ENCODE measurements at places on chromosomes 12 and 14.

DNA sequence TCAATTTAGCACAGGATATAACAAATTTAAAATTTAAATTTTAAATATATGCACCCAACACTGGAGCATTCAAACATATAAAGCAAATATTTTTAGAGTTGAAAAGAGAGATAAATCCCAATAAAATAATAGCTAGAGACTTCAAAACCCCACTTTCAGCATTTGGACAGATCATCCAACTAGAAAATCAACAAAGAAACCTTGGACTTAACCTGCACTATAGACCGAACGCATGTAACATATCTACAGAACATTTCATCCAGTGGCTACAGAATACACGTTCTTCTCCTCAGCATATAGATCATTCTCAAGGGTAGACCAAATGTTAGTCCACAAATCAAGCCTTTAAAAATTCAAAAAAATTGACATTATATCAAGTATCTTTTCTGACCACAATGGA, 64.0 kb downstream of the SPTSSA start:
- DNase-seq: no peak

GRCh38 chr12:95699579-95699978, 91.0 kb downstream of the NTN4 start:
- no peak for DNase-seq

- no peak for DNase-seq
Observed at GRCh38 chr12:117854339-117855012, 114.3 kb downstream of the KSR2 start.

DNA sequence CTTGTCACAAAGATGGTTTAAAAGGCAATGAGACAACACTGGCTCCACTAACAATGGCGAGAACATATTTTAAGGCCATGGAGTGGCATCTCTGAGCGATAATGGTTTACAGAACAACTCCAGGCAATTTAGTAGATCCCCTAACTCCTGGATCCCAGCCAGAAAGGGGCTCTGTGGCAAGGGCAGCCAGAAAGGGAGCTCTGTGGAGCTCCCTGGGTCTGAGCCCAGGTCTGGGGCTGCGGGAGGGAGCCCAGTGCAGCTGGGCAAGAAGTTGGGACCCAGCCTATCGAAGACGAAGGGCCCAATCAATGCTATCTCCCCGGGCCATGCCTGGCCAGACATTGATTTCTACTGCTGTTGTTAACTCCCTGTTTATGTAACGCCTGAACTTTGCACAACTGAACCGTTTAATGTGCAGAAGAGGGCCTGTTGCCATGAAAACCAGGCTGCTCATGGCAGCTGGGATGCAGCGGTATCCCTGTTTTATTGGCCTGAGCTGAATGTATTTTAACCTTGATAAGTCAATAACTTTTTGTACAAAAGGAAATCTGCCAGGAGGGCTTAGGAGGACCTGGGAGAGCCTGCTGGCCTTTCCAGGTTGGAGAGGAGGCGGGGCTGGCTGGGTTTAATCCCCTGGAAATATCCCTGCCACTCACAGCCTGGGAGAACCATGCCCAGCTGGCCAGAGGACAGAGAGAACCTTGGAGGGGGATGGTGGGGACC, 6.7 kb upstream of the FAM222A start:
- no peak for DNase-seq

DNA sequence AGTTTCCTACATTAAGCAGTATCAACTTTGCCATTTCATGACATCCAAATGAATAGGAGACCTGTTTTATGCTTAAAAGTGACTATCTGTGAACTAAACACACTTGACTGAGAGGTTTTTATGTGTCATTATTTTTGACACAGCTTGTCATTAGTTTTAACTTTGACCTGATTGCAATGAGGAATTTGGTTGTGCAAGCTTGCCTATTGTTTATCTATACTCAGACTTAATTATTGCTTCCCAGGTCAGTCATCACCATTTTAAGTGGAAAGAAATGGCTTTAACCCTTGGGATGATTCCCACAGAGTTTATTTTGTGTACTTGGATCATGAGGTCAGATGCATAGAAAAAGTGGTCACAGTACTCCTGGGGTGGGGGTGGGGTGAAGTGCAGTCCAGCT, 171.0 kb upstream of the PRICKLE1 start:
- no peak for DNase-seq

GRCh38 chr12:3294481-3294911, 196.5 kb upstream of the PRMT8 start:
- DNase-seq: no peak

- DNase-seq: no peak
Observed at GRCh38 chr12:50297027-50297426, 13.7 kb upstream of the LIMA1 start.

GRCh38 chr12:29726741-29727348, 56.9 kb downstream of the TMTC1 start:
- DNase-seq: no peak

GRCh38 chr12:124321040-124321481, 26.2 kb downstream of the RFLNA start:
- DNase-seq: peak; percentile 24

DNA sequence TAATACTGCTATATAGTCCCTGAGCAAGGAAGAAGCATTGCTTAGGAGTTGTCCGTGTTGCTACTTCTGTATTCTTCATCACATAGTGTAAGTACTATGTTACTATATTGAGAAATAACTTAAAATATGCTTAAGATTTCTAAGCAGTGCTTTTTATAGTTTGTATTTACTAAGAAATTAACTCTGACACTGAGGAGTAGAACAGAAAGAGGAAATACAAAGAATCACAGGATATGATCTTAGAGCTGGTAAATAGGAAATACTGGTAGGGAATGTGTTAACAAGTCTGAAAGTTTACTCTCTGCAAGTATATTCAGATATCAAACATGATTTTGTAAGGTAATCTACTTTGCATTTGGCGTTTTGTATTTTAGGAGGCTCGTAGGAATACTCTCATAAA, 15.5 kb downstream of the XPOT start:
- no peak for DNase-seq

DNA sequence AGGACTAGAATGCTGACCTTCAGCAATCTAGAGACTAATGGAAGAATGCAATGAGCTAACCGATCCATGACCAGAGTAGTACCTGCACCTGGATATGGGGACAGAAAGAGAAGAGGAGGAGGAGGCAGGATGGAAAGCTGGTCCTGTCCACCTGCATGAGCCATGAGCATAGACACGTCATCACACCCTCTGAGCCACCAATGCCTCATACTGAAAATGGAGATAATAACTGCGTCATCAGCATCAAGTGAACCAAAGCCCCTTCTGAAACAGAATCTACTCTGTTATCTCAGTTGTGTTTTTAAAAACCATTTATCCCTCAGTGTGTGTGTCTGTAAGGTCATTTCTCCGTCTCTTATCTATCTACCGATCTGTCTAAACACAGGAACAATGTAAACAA, 327.0 kb downstream of the BCL11B start:
- no peak for DNase-seq

GRCh38 chr14:56660677-56661389, 81.2 kb downstream of the TMEM260 start:
- DNase-seq: no peak

DNA sequence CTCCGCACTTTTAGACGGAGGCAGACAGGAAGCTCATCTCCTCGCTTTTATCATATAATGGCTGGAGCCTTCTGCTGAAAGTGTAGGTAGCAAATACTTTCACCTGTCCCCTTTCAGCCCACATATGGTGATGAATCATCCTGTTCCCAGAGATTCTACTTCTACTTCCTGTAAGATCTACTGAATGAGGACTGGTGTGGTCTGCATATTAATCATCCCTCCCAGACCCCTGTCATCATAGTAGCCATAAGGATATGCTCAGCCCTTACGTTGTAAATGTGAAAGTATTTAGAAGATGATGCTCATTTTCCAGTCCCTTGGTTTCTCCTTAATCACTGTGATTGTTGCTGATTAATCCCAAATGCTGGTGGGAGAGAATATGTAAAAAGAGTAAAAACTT, 268.2 kb upstream of the GRIP1 start:
- no peak for DNase-seq

GRCh38 chr14:31337331-31337730, 83.0 kb downstream of the HEATR5A start:
- DNase-seq: no peak

DNA sequence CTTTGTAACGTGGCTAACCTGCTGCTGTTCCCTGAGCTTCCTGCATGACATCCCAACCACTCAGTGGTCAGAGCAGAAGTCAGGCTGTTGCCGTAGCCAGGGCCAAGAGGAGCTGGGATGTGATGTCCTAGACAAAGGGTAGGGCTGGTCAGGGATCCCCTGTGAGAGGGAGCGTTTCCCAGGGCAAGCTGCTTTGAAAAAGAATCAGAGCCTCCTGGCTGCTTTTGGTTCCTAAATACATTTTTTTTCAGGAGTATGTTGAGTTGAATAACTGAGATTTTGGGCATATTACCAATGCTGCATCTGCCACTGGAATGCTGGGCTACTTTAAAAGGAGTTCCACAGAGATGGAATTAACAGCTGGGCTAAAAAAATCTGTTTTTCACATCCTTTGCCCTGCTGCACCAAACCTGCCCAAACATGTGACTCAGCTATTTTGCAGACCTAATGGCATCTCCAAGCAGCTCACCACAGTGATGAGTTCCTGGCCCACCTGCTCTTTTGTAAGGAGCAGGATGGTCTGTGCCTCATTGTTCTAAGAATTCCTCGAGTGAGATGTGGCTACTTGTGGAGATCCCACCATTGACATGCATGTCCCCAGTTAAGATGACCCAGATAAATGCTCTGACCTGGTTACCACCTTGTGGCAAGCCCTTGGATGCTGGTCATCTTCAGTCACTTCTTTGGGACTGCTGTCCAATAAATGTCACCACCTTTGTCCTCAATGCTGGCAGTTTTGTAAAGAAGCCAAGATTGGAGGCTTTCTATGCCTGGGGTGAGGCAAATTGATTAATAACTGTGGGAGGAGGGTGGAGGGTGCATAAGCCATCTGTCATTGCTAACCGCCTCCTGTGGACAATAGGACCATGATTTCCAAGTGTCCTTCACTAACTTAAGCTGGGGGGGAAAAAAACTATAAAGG, 24.1 kb downstream of the ANKRD13A start:
- no peak for DNase-seq

- no peak for DNase-seq
Observed at GRCh38 chr12:9925705-9926393, 6.3 kb downstream of the CLEC2A start.

- no peak for DNase-seq
Observed at GRCh38 chr12:113468365-113469223, 3.1 kb downstream of the LHX5 start.

GRCh38 chr12:92654929-92655328, 47.9 kb upstream of the PLEKHG7 start:
- no peak for DNase-seq
